Right ventricle myocardium inferior (tissue), 1 donor: ENCODE measurements at places on chromosomes 2 and 18. TPM values are rescaled to one million over a fixed set of nuclear protein-coding genes. Genes with fewer than 3 reads are reported as not detected.
A peak's percentile ranks its signal among the peaks of the same experiment; 100 is the strongest.

- no peak for DNase-seq
Observed at GRCh38 chr18:78169174-78169864, 810.3 kb upstream of the SALL3 start.

LINC00305 gene
- not detected for total RNA-seq

DNA sequence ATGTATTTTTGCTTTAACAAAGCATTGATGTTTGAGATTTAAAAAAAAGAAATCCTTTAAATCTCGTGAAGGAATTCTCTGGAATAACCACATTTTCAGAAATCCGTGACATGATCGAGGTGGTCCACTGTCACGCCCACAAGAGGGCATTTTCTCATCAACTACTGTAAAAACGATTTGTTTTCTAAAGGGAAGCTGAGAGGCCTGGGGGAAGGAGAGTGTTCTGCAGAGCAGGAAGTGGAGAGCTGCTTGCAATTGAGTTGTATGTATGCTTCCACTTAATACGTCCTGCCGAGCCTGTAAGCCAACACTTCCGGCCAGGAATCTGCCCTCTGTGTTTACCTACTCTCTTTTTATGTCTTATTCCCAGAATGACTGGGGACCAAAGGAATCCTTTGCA, 19.4 kb downstream of the KLHL29 start:
- DNase-seq, result no peak

DNA sequence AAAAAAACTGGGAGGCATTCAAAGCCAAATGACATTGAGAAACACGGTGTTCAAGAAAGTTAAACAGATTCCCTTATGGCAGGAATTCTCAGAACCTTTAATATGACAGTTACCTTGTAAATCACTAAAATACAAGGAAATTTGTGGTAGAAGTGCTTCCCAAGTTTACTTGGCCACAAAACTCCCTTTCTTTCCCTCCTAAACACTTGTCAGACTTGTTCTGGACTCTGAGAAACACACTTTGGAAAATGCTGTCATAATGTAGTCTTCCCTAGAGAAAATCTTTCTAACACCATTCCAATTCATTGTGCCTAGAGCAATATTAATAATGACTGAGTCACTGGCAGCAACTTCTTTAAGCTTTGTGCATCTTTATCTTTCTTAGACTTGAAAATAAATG, 140.4 kb downstream of the ANKRD44 start:
- no peak for DNase-seq

- DNase-seq, result no peak
Observed at GRCh38 chr2:151900331-151900730, 72.1 kb upstream of the ARL5A start.

DNA sequence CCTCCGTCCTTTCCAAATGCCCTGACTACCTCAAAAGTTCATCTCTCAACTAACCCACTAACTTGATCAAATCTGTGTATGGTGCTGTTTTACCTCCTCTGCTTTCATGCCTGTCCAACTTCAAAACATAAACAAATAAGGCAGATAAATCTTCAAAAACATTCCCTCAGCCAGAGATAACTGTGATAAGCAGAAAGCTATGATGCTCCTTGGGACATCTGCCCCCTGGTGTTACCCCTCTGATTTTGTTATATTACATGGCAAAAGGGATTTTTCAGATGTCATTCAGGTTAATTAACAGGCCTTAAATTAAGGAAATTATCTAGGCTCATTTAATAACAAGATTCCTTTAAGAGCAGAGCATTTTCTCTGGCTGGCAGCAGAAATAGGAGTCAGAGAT, 810.8 kb upstream of the CHAC2 start:
- no peak for DNase-seq

GRCh38 chr18:44744161-44745121, 63.8 kb downstream of the SETBP1 start:
- DNase-seq, result no peak

PCARE gene
- total RNA-seq, result 0.51 TPM

DNA sequence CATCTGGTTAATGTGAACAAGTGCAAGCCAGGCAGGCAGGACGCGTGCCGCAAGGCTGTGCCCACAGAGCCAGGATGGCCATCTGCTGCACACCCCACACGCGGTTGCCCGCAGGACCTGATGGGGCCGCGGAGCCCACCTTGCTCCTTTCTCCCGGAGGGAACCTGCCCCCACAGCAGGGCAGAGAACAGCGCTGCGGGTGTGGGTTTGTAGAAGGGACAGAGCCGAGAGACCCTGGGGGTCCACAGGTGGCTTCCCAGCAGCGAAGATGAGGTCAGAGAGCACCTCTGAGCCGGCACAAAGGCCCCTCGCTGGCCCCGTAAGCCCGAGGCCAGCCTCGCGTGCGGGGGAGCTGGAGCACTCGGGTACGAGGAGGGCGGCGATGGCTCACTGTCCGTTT, 460.8 kb upstream of the SALL3 start:
- DNase-seq, result no peak

ANKRD30BL gene
- not detected for total RNA-seq

GRCh38 chr2:84849271-84849952, 31.5 kb downstream of the TRABD2A start:
- DNase-seq, result no peak

INHBB gene
- 7.1 TPM for total RNA-seq

DNA sequence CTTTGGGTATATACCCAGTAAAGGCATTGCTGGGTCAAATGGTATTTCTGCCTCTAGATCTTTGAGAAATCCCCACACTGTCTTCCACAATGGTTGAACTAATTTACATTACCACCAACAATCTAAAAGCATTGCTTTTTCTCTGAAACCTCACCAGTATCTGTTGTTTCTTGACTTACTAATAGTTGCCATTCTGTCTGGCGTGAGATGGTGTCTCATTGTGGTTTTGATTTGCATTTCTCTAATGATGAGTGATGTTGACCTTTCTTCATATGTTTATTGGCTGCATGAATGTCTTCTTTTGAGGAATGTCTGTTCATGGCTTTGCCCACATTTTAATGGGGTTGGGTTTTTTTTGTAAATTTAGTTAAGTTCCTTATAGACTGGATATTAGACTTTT, 382.6 kb upstream of the ZNF804A start:
- no peak for DNase-seq

- DNase-seq, result no peak
Observed at GRCh38 chr18:24609254-24609653, 148.8 kb downstream of the HRH4 start.

ITGA4 gene
- 1.8 TPM for total RNA-seq

DNA sequence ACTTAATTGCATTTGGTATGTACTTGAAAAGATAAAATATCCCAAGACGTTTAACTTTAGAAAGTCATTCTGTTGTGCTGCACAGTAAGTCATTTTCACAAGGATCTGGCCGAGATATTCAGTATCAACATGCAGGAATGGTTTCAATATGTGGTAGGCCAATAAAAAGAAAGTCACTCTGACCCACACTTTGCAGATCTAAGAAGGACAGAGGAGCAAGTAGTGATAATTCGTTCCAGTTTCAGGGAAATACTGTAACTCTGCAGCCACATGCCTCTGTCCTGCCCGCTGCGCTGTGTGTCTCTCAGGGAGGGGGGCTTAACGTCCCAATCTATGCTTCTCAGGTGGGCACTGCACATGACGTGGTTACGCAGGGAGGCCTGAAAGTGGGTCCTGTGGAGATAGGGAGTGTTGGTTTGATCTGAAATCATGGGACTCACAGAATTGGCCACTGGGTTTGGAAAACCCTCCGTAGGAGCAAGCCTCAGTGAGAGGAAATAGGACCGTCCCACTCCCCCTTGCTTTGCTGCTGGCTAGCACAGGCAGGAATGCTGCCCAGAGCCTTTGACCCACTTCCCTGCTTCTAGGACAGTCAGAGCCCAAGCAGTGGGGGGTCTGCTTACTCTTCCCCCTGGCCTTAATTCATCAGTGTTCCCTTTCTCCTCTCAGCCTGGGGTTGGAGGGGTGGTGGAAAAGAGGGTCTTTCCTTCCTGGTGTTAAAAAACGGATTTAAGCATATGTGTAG, 314.7 kb upstream of the SPRED2 start:
- DNase-seq, result peak; percentile 72

MXD1 gene
- 4.6 TPM for total RNA-seq

DNA sequence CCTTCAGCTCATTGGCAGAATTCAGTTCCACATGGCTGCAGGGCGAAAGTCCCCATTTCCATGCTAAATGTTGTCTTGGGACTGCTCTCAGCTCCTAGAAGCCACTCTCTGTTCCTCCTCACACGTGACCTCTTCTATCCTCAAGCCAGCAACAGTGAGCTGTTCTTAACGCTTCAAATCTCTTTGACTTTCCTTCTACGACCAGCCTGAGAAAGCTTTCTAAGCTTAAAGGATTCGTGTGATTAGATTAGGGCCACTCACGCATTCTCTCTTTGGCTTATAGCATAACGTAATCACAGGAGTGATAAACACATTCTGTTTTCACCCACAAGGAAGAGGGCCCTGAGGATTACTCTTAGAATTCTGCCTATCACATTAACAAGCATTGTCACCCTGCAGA, 29.8 kb upstream of the LAMA1 start:
- no peak for DNase-seq

DNA sequence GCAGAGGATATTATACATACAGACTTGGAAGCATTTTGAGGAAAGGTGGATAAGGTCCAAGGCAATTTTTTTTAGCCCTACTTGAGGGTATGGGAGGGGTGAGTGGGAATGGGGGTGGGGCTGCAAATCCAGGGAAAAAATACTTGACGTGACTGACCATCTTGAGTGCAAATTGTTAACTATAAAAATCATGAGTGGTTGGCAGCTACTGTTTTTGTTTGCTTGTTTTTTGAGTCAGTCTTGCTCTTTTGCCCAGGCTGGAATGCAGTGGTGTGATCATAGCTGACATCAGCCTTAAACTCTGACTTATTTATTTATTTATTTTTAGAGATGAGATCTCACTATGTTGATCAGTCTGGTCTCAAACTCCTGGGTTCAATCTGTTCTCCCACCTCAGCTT, 458.8 kb downstream of the PIK3C3 start:
- no peak for DNase-seq

GRCh38 chr2:112666761-112667122, 21.0 kb downstream of the SLC20A1 start:
- no peak for DNase-seq

GRCh38 chr2:50215736-50216135, 816.2 kb downstream of the NRXN1 start:
- no peak for DNase-seq

KLHL41 gene
- total RNA-seq, result 159 TPM

GRCh38 chr2:37894047-37894446, 31.0 kb upstream of the RMDN2 start:
- no peak for DNase-seq

DNA sequence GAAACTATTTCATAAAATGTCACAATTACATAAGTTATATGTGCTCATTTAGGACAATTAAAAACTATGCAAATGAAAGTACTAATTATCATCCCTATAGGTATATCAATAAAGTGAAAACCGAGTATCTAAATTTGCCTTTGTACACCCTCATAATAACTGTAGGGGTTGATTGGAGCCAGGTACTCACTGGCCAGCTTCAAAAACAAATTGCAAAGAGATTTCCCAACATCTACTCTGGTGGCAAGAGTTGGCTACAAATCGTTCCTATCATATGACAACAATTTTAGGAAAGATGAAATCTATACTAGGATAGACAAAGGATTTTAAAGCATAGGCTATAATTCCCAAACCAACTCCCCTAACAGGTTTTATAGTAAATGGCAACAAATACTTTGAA, 556.4 kb downstream of the LRRTM4 start:
- DNase-seq, result no peak

GRCh38 chr2:130874512-130874911, 37.8 kb downstream of the ARHGEF4 start:
- DNase-seq, result no peak

GRCh38 chr2:133773854-133774653, 205.8 kb upstream of the NCKAP5 start:
- no peak for DNase-seq

GRCh38 chr2:140154271-140154670, 1374.1 kb upstream of the NXPH2 start:
- DNase-seq, result peak; percentile 47

GRCh38 chr2:15749460-15750432, 158.1 kb downstream of the DDX1 start:
- no peak for DNase-seq

ALPG gene
- not detected for total RNA-seq

- no peak for DNase-seq
Observed at GRCh38 chr2:103435010-103435409, 673.2 kb downstream of the TMEM182 start.

ALKAL2 gene
- total RNA-seq, result 0.62 TPM

GRCh38 chr2:66364495-66365333, 70.2 kb upstream of the MEIS1 start:
- DNase-seq, result no peak

DNA sequence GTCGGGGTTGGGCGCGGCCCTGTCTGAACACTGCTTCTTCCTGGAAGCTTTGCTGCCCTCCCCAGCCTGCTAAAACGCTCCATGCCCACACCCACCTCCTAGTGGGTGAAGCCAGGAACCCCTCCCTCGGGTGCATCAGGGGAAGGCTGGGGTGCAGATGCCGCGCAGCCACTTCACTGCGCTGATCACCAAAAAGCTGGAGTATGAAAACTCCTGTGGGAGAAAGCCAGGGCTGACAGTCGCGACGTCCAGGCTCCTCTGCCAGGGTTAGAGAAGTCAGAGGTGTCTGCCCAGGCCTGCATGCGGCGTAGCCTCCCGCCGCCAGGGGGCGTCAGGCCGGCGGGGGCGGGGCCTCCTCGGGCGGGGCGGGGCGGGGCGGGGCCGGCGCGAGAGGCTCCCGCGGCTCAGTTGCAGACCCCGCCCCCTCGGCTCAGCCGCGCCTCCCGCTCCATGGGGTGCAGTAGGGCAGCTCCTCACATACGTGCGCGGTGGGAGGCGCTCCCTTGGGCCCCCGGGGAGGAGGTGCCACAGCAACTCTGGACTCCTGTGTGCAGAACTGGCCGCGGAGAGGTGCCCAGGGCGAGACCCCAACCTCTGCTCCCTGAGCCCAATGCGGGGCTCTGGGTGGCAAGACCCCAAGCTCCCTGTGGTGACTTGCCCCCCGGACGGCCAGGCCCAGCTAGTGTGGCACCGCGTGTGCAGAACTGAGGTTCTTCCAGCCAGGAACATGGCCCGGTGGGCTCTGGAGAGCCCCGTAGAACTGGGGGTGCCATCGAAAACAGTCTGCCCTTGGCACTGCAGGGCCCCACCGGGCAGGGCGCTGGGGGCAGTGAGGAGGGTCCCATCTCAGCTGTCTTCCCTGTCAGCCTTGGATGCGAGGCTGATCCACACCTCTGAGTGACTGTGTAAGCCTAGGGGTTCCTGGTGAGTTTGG, 1.8 kb upstream of the RNPEPL1 start:
- peak; percentile 98 for DNase-seq

PDCD1 gene
- total RNA-seq, result 1.2 TPM

WNT10A gene
- total RNA-seq, result not detected

GRCh38 chr2:97718942-97719341, 5.6 kb downstream of the ZAP70 start:
- no peak for DNase-seq

REEP1 gene
- total RNA-seq, result 23.6 TPM

GRCh38 chr2:230330725-230331124, 3.7 kb downstream of the SP140L start:
- DNase-seq, result no peak

- DNase-seq, result no peak
Observed at GRCh38 chr2:220858101-220858500, 714.0 kb downstream of the EPHA4 start.
